ENCODE measurements at places on chromosomes 3 and 15.

- DNase-seq, result no peak
Observed at GRCh38 chr15:93036951-93037819, 51.8 kb downstream of the RGMA start.

GRCh38 chr3:126473292-126474168 lies 2.2 kb downstream of the ZXDC start:
- no peak for DNase-seq

- no peak for DNase-seq
Observed at GRCh38 chr15:63490345-63491034, 13.9 kb upstream of the USP3 start.

DNA sequence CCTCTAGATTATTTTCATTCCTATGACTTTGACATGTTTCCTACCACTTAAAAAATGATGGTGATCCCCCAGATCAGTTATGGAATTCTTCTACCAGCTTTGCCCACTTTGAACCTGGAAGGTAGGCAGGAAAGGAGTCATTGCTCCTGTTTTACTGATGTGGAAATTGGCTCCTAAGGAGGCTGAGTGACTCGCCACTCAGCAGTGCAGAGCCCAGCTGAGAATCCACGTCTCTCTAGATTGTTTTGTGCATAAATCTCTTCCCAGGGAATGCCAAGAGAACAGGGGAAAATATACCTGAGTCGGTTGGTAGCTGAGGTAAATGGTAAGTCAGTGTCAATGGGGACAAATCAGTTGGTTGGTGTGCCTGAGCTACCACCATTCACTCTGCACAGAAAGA lies 4.7 kb downstream of the LTF start:
- DNase-seq, result no peak

DNA sequence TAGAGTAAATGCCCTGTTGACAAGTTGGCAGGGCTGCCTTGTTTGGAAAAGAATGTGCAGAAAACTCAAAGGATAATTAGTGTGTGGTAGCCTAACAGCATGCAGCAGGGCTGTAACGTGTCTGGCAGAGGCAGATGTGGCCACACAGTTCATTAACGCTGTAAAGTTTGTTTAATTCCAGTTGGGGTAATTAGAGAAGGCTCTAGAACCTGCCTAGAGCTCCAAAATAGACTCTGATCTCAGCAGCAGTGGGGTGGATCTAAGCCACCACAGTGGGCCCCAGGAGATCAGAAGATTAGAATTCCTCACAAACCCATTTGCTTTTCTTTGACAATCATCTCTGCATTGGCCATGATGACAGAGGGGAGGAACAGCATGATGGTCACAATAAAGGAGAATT lies 65.1 kb upstream of the LEKR1 start:
- DNase-seq, result no peak

DNA sequence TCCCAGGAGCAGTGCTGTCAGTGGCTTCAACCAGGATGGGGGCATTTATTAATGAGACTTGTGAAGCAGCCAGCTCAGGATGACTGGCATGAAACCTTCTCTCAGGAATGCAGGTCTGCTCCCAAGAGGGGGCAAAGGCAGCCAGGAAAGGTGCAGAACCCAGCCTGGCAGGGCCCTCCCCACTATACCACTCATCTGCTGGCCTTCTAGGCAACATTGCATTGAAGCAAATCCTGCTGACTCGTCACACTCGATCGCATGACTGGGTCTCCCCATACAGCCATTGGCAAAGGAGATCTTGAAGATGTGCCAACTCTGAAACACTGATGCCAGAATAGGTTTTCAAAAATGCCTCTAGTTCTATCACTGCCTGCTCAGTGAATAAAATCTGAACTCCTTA lies 65.7 kb upstream of the CMTM7 start:
- no peak for DNase-seq

DNA sequence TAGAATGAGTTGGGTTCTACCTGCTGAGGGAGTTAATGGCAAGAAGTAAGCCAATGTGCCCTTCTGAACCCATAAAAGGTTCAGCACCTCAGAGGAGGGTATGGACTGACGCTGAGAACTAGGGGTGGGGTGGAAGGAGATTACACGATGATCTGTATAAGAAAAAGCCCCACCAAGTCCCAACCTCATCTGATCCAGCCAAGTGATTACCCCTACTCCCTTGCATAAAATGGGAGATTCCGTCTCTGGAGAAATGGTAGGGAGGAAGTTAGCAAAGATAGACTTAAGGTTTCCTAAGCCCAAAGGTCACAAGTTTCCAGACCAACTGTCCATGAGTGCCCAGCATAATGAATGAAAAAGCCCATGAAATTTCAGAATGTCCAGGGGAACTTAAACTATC lies 7.1 kb upstream of the DVL3 start:
- no peak for DNase-seq

- DNase-seq, result no peak
Observed at GRCh38 chr15:99651023-99651807, 82.0 kb downstream of the LYSMD4 start.

DNA sequence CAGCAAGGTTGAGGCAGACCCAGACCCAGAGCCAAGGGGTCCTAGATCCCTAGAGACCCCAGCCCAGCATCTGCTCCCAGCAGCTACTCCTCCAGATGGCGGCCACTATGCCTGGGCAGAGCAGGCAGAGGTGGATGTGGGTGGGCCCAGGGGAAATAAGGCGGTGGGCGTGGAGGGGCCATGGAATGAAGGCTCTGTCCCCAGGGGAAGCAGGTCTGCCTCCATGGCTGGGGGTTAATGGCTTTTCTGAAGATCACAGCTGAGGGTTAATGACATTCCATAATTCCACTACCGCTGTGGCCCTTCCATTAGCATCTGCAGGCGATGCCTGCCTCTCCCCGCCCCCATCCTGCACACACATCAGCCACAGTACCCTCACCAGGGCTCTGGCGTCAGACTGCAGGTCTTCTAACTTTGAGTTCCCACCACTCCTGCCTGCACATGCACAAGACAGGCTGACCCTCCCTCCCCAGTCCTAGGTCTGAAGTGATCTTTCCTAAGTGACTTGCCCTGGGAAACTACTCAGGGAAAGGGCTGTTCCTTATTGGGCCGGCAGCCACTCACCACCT lies 41.2 kb downstream of the CCDC33 start:
- no peak for DNase-seq

DNA sequence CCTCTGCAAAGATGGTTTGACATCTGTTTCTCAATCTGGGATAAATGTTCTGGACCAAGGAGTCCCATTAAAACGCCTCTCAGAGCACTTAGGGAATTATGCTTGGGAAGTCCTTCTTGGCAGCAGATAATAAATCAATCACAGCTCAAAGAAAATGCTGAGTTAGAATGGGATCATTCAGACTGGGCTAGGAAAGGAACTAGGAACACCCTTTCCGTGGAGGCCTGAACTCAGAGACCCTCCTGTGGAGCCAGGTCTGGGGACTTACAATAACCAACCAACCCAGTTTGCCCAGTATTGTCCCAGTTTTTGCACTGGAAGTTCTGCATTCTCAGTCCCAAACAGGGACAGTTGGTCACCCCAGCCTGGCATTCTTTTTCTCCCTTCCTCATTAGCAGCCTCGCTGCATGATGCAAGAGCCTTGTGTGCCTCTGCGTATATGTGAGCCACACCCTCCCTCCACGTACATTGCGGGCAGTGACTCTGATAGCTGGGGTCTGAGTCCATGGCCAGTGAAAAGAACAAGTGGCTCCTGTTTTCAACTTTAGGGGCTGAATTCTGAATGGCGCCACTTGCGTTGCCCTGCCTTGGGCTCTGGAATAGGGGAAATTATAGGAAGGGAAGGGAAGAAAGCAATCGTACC lies 88.7 kb downstream of the SEMA5B start:
- no peak for DNase-seq

- DNase-seq, result no peak
Observed at GRCh38 chr15:77840991-77841775, 208.5 kb upstream of the LINGO1 start.

DNA sequence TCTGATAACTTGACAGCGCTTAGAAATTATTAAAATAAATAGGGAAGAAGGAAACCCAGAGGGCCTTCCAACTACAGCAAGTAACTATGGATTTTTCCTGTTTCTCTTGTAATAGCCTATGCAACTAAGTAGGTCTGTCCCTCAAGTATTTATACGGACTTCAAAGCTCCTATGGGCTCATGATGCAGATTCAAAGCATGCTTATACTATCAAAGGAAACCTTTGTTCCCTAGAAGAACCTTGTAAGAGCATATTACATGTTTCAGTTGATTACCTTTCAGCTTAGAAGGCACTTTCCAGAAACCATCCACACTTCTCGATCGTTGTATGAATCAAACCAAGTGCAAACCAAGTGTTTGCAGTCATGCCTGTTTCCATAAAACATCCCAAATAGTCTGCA lies 158.8 kb downstream of the ALCAM start:
- DNase-seq, result no peak

GRCh38 chr15:39247574-39247973 lies 333.3 kb upstream of the THBS1 start:
- no peak for DNase-seq
